ENCODE measurements at places on chromosomes 3 and 15.

GRCh38 chr3:122416966-122417365 is 1.1 kb upstream of the WDR5B start:
- no peak for DNase-seq

DNA sequence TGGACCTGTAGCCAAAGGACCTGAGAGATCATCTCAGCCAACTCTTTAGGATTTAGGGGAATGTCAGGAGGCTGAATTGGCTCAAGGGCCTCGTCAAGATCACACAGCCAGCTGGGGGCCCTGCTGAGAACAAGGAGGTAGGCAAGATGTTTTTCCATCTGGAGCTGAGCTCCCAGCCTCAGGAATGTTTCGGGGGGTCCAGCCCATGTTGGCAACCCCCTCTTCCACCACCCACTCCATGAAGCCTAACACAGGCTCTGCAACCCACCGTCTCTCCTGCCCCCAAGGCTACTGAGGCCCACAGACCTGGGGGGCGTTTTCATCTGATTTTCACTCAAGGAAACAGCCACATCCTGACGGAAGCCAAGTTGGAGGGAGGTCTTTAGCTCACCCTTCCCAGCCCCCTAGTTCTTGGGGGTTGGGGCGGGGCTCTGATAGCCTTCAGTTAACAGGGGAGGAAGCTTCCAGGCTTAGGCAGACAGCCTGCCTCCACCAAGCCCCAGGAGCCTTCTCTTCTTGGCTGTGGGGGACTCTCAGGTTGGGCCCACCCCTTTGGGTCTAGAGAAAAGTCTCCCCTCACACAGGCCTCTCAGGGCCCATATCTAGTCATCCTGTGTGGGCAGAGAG is 48.8 kb downstream of the EPHB3 start:
- no peak for DNase-seq

DNA sequence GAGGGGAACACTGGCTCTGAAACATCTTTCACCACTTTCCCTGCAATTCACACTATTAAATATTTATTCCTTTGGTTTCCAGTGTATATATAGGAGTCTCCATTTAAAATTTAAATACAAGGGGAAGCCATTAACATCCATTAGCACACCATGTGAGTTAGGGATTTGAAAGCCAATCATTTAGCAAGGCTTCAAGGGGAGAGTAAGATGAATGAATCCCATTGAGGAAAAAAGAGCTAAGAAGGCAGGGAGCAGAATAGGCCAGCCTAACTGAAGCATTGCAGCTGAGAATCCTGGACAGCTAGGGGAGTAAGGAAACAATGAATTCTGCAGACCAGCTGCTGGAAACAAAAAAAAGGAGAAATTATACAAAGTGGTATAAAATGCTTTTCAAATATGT is 426.1 kb downstream of the IL5RA start:
- DNase-seq = no peak

DNA sequence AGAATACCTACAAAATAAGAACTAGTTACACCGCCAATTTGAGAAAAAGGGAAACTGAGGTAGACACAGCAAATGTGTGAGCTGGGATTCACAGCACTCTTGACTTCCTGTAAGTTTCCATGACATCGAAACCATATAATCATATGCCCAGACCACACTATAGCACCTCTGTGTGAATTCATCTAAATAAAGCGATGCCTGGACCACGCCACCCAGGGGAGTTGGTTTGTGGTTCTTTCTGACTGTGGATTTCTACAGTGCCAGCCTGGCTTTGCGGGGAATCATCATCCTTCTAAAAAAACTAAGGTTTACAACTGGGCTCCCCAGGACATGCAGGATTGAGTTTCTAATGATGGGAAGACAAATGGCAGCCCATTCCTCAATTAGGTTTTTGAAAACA is 23.5 kb upstream of the CA12 start:
- DNase-seq = no peak

- DNase-seq = no peak
Observed at GRCh38 chr3:13844286-13844685, 35.6 kb downstream of the WNT7A start.

DNA sequence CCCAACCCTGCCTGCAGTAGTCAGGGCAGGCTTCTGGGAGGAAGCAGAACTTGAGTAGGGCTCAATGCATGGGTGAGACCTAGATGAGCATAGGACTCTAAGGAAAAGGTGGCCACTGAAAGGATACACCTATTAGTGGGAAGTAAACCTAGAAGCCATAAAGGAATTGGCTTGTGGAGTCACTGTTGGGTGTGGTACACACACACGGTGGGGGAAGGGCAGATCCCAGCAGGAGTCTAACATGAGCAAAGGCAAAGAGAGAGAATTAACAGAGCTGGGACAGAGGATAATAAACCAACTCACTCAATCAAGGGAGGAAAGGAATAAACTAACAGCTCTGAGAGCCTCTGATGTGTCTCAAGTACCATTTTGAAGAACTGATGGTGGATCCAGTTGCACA is 23.1 kb downstream of the DAPK2 start:
- DNase-seq = no peak

- no peak for DNase-seq
Observed at GRCh38 chr15:32965897-32966296, 228.6 kb downstream of the FMN1 start.

- no peak for DNase-seq
Observed at GRCh38 chr3:13189639-13190377, 116.6 kb upstream of the IQSEC1 start.

GRCh38 chr3:171673951-171674350 is 136.3 kb downstream of the PLD1 start:
- no peak for DNase-seq

- no peak for DNase-seq
Observed at GRCh38 chr15:97146929-97147870, 813.3 kb upstream of the ARRDC4 start.

DNA sequence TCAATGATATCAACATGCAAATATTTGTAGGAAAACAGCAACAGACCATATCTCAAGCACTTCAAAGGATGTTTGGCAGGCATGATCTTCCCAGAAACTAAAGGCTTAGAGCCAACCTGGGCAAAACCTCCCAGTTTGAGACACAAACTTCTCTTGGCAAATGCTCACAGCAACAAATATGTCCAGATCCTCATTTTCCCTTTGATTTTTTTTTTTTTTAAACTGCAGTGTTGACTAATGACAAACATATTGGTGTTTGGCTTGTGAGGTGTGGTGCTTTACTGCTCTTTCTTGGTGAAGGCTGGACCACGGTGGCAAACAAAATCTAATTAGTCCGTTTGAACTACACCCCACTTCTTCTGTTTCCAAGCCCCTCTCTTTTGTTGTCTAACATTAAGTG is 87.2 kb downstream of the EBLN2 start:
- DNase-seq = no peak

DNA sequence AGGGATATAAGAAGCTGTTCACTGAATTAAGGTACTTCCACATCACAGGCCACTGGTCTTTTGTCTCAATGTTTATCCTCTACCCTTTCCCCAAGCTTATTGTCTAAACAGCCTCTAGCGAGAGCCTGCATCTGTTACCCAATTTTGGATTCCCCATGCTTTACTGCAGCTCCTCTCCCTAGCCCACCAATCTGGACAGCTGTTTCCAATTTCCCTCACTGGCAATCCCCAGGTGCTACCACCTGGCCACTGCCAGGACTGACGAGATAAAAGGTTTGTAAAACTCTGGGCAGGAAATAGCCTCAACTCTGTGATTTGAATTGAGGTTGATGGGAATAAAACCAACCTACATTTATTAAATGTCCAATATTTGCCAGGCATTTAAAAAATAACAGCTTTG is 58.0 kb upstream of the TEX9 start:
- no peak for DNase-seq

DNA sequence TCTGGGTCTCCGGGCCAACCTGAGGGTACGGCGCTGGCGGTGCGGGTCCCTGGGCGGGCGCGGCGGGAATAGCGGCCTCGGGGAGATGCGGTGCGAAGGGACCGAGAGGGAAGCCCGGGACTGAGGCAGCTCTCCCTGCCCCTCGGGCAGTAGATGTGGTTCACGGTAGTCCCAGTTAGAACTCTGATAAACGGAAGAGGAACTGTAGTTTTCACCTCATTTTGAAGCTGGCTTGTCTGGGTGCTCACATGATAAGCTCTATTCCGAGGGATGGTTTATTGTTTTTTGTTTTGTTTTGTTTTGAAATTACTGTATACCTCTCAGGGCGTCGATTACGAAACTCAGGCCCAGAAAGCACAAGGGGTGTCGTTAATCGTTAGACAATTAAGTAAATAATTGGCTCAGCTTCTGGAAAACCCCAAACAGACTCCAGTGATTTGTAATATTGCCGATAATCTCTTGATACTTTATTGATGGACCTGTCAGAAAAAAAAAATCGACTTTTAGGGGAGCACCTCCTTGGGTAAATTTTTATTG is 413 bp downstream of the NUSAP1 start:
- DNase-seq = no peak

DNA sequence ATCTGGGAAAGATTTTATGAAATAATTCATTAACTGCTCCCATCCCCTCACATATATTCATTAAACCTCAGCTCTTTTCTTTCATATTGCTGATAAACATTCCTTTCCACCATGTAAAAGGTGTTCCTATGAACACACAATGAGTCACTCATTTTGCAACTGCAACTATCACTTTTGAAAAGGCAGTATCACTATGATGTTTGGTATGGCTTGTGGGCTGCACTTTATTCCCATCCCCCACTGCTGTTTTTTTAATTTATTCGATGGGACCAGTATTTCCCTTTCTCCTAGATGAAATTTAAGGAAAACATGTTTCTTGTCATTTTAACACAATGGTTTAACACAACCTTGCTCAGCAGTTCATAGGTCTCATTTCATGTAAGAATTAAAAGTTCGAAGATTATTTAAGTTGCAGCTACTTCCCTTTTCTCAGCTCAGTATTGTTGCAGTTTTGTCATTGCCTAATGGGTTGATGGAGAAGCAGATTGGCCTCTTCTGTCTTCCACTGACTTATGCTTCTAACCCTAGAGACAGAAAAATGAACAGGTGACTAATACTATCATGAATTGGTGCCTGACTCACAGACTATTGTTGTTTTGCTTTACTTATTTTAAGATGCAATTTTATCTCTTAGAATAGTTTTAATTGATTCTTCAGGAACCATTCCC is 280.3 kb downstream of the ZPLD1 start:
- no peak for DNase-seq

GRCh38 chr15:38088971-38089370 is 154.5 kb downstream of the TMCO5A start:
- no peak for DNase-seq

DNA sequence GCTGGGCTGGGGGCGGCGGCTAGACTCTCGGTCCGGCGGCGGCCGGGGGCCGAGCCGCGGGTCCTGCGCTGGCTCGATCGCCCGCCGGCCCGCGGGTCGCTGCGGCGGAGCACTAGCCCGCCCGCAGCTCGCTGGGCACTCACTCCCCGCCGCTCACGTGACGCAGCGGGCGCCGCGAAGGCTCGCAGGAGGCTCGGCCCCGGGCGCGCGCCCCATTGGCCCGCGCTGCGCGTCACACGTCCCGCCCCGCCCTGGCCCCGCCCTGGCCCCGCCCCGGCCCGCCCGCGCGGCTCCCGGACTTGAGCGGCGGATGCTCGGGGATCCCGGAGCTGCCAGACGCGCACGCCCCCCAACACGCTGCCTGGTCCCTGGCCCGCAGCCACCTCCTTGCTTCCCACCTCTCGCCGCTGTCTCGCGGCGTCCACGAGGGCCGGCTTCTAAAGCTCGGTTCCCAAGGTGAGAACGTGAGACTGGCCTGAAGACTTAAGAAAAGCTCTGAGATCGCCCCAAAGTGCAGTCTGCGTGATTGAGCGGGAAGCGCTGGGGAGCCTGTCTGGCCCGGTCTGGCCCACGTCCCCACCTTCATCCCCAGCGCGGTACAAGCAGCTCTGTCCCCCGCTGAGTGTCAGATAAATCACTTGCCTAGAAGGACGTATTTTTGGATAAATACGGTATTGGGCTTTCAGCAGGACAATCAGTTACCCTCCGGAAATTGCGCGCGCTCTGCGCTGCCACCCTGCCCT is at the start of gene KLF15:
TSS of gene KLF15 (minus strand) at position 114 of the 743 bp plus-strand sequence. CDS start 4,486 bp downstream, outside the sequence.
- peak; percentile 22 for DNase-seq
